ENCODE measurements at places on chromosomes 16 and 17.

DNA sequence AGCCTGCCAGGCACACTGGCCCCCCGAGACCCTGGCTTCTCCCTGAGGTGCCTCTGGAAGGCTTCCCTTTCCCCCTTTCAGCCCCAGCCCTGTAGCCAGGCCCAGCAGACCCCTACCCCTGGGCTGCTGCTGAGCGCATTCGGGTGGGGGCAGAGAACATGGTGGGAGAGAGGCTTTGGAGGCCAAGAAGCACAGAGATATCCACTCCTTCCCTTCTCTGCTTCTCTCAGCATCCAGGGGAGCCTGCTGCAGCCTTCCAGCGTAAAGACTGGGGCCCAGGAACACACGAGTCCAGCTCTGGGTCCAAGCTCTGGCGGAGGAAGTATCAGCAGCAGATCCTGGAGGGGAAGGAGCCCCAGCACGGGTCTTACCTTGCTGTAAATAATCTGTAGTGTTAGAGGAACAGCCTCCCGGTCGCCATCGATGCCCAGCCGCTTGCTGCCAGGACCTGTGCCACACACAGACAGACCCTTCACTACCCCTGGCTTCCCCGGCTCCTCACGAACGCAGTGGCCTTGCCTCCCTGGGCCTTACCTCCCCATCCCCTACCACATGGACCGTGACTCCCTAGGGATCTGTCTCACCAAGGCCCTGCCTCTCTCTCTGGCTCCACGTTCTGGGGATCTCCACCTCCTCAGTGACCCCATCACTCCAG is 17.0 kb upstream of the PIK3R6 start:
- no peak for DNase-seq

GRCh38 chr16:72808754-72809153 is 239.2 kb downstream of the ZFHX3 start:
- no peak for DNase-seq

DNA sequence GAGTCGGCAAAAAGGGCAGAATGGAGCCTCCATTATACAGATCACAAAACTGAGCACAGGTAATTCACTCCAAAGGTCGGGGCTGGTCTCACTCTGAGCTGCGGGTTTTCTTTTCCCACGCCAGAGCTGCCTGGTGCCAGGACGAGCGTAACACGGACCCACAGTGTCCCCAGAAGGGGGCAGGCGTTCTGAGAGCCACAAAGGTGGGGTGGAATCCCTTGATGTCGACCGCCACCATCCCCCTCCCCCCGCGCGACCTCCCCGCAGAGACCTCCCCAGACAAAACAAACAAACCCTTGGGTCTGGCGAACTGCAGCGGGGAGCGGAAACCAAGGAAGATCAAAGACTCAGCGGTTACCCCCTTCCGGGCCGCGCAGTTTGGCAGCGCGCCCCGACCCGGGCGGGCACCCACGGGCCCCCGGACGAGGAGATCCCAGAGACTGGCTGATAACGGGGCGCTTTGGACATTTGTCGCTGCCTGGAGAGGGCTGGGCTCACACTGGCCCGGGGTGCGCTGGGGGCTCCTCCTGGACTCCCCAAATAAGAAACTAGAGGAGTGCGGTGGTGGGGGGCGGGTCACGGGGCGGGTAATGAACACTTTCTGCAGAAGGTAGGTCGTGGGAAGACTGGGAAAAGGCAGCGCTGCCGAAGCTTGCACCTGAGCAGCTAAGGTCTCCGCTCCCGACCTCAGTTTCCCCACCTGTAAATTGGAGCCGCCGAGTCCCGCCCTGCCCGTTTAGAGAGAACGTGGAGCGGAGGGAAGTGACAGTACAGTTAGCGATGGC is 664 bp upstream of the NKD1 start:
- no peak for DNase-seq

DNA sequence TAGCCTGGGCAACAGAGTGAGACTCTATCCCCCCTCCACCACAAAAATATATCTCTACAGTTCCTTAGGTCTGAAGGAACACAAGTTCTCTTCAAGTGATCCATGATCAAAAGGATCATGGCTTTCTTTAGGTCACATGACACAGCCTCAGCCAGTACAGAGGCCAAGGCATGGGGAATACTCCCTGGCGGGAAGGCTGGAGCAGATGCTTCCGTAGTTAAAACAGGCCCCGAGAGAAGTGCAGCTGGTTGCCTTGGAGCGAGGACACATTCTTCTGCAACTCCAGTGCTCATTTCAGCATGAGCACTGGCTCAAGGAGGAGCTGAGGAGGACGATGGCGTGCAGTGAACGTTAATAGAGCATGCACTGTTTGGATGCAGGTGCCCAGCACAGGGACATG is 13.5 kb downstream of the CDIP1 start:
- no peak for DNase-seq

- DNase-seq = no peak
Observed at GRCh38 chr16:69830534-69831211, 68.5 kb downstream of the WWP2 start.

DNA sequence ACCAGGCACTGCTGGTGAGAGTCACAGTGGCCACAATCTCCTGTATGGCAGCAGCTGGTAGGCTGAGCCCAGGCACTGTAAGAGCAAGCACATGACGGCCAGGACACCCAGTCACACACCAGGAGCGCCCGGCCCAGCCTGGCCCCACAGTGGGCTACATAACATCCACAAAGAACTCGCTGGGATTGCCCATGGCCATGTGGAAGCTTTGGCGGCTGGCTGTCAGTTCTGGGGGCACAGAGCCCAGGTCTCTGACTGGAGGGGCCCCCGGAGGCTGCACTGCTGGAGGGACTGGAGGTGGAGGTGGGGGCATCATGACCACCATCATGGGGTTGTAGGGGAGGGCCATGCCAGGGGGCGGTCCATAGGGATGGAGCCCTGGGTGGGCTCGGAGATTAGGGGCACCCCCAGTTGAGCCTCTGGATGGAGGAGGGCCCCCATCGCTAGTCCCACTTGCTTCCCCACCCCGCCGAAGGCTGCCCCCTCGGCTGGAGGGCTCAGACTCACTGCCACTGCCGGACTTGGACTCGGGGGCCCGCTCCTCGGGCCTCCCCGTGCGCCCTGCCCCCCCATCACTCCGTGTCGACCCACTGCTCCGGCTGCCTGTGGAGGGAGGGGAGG is 6.1 kb downstream of the ACADVL start:
- no peak for DNase-seq

DNA sequence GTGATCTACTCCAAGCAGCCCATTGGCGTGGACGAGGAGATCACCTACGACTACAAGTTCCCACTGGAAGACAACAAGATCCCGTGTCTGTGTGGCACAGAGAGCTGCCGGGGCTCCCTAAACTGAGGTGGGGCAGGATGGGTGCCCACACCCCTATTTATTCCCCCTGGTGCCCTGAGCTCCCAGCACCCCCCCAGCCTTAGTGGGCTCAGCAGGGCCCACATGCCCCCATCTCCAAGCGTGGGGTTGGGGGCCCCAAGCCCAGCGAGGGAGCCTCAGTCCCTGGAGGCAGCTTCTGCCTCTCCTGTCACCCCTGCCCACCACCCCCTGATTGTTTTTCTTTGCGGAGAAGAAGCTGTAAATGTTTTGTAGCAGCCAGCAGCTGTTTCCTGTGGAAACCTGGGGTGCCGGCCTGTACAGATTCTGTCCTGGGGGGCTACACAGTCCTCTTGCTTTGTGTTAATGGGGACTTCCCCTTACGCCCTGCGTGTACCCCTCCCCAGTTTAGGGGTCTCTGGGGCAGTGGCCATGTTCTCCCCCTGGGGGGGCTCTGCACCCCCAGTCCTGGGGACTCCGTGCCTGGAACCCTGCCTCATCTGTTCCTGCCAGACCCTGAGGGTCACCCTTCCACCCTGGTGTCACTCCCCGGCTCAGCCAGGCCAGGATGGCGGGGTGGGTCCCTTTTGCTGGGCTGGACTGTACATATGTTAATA is 953 bp upstream of the HSD3B7 start:
- no peak for DNase-seq

GRCh38 chr16:12531937-12532336 is 271.8 kb downstream of the CPPED1 start:
- no peak for DNase-seq

DNA sequence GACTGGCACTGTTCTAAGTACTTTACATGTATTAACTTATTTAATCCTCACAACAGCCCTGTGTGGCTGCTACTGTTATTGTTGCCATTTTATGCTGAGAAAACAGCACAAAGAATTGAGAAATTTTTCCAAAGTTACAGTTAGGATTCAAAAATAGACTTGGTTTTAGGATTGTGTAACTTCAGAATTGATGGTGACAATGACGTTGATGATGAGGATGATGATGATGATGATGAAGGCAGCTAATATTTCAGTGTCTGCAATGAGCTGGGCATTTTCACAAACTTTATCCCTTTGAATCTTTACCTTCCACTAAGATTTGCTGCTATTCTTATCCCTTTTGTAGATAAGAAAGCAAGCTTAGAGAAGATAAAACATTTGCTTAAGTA is 22.1 kb downstream of the PRKCB start:
- DNase-seq = no peak

- DNase-seq = peak; percentile 28
Observed at GRCh38 chr17:82106688-82107305, 8.8 kb upstream of the FASN start.

DNA sequence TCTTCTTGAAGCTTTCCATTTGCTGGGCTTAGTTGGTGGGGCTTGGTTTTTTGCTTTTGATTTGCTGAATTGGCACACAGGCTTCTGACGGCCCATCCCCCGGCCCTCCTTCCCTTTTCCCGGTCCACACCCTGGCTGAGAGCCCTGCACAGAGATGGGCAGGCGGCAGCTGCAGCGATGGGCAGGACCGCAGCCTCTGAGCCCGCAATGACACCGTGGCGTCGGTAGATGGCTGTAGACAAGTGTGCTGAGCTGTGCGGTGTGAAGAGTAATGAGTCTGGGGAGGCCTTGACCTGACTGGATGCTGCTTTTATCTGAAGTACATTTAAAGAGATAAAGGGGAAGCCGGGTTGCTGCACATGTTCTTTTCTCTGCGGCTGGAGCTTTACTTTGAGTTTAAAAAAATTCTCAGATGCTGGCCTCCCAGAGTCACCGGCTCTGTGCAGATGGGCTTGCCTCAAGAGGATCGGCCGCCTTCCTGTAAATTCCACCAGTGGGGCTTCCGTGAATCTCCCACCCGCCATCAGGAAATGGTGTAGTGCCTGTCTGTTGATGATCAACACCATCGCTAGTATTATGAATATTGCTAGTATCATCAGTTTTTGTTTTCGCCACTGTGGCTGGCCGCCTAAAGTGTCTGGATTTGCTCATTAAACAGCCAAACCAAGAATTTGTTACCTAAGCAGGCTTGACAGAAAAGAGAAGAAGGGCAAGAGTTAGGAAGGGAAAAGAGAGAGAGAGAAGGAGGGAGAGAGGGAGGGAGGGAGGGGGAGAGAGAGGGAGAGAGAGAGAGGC is 245.6 kb upstream of the RBFOX1 start:
- peak; percentile 75 for DNase-seq

- DNase-seq = no peak
Observed at GRCh38 chr16:3029491-3030221, 5.8 kb downstream of the THOC6 start.

GRCh38 chr16:54482892-54483574 is 196.4 kb upstream of the IRX3 start:
- DNase-seq = no peak

DNA sequence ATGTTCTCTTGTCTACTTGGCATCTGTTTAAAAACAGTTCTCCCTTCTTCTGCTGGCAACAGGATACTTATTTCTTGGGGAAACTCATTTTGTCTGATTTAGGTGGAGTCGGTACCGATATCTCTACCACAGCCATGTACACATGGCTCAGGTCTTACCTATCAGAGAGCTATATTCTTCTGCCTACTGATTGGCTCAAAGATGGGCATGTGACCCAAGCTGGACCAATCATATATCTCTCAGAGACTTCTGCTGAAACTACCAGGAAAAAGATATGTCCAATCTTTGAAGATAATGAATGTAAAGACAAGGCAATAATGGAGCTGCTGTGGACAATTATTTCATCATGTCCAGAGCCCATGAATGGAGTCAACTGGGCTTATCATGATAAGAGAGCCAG is 21.6 kb upstream of the SHISA9 start:
- no peak for DNase-seq

GRCh38 chr16:77564791-77565390 is 130.1 kb upstream of the ADAMTS18 start:
- DNase-seq = no peak

GRCh38 chr16:82880346-82880745 is 253.6 kb downstream of the CDH13 start:
- DNase-seq = no peak

DNA sequence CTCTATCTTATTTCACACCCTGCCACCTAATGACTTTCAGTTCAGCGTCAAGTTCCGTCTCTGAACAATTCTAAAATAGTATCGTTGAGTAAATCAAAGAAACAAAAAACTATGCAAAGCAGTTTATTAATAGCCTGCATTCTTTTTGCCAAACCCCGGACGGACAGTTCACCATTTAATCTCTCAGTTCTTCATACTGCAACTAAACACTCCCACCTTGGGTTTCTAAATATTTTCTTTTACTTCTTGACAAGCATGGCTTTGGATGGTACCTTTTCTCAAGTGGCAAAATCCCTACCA is 1.2 kb downstream of the MYH11 start:
- no peak for DNase-seq
